ENCODE measurements at places on chromosomes 13 and 19. TPM values are rescaled to one million over a fixed set of nuclear protein-coding genes. Genes with fewer than 3 reads are reported as not detected.

GRCh38 chr19:17156947-17157302 is 58.2 kb upstream of the USE1 start:
- no peak for DNase-seq

- DNase-seq: no peak
Measured at GRCh38 chr19:1999856-2000515, 15.5 kb downstream of the BTBD2 start.

- no peak for DNase-seq
Measured at GRCh38 chr19:36775768-36776167, 3.2 kb upstream of the ZNF850 start.

DNA sequence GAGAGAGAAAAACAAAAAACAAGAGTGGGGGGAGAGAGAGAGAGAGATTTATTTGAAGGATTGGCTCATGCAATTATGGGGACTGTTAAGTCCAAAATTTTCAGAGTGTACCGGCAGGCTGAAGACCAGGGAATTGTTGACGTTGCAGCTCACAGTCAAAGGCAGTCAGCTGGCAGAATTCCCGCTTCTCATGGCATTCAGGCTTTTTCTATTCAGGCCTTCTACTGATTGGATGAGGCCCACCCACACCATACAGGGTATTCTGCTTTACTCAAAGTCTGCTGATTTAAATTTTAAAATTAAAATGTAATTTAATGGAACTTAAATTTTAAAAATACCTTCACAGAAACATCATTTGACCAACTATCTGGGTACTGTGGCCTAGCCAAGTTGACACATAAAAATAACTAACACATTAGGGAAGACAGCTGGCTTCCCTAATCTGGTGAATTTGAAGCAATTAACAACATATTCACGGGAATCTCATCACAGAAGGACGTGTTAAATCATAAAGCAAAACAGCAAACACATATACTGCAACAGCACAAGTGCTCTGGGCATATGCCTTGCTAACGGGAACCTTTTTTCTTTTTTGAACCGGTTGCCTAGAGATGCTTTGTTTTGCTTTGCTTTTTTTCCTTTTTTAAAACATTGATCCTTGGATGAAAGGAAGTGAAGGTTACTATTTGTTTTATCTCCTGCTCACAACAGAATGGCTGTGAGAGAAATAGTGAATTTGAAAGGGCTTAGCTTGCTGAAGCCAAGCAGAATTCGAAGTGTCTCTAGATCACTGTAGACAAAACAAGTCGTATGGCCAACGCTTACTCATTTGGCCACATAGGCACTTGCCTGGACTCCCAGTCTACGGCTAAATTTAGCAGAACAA is 505.1 kb downstream of the IRS2 start:
- DNase-seq: no peak

GRCh38 chr13:46595885-46596275 is 42.9 kb downstream of the LRCH1 start:
- DNase-seq: no peak

Gene SIGLEC8
- total RNA-seq: 0.49 TPM

Gene TBXA2R
- total RNA-seq: 24.0 TPM

Gene CPB2
- 0.13 TPM for total RNA-seq

Measured in K562 (cell line).